Suppressor macrophage (primary cell): ENCODE measurements at places on chromosomes 1 and 21.

- DNase-seq, result no peak
Measured at GRCh38 chr1:86082183-86082582, 74.4 kb downstream of the COL24A1 start.

- DNase-seq, result no peak
Measured at GRCh38 chr1:204272505-204272904, 58.7 kb upstream of the GOLT1A start.

DNA sequence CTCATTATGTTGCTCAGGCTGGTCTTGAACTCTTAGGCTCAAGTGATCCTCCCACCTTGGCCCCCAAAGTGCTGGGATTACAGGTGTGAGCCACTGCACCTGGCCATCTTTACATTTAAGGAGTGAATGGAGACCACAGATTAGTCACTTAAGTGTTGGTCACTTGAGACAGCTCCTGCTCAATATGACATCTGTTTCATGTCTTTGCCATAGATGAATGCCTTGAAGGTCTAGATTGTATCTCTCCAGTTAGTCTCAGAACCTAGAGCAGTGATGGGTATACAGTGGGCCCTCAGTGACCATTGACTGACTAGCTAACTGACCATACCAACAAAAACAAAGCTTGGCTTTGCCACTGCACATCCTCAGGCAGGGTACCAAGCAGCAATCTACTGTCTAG, 15.3 kb downstream of the BCL9 start:
- DNase-seq, result no peak

- DNase-seq, result no peak
Measured at GRCh38 chr1:198201956-198202784, 45.4 kb downstream of the NEK7 start.

- peak; percentile 12 for DNase-seq
Measured at GRCh38 chr1:89429062-89429461, 65.2 kb downstream of the GBP6 start.

DNA sequence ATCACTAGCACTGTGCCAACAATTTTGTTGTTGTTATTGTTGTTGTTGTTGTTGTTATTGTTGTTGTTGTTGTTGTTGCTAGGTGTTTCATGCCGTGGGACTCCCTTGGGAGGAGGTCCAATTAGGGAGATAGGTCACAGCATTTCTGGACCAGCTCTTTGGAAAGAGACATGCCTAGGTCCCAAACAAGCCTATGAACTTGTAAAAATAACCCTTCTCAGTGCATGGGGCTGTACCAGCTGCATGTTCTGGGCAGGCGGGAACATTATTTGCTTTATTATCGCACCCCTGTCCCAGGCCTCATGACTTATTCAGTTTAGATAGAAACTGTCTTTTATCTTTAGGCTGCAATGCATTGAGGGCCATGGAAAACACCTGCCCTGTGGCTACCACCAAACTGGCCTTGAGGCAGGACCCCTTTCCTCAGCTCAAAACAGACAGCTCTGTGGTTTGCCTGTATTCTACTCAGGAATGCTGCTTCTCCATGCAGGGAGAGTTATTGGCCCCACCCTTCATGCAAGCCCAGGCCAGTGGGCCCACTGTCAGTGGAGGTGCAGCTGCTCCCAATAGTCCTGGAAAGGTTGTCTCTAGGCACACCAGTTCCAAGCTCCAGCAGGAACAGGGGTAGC, 386.5 kb upstream of the BRINP3 start:
- DNase-seq, result no peak

DNA sequence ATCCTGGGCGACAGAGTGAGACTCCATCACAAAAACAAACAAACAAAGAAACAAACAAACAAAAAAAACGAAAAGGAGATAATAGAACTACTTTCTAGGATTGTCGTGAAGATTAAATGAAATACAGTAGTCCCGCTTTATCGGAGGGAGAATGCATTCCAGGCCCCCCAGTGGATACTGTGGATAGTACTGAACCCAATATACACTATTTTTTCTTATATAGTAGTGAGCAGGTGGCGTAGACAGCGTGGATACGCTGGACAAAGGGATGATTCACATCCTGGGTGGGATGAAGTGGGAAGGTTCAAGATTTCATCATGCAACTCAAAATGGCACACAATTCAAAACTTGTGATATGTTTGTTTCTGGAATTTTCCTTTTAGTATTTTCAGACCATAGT, 8.0 kb downstream of the SLC35F3 start:
- DNase-seq, result no peak

DNA sequence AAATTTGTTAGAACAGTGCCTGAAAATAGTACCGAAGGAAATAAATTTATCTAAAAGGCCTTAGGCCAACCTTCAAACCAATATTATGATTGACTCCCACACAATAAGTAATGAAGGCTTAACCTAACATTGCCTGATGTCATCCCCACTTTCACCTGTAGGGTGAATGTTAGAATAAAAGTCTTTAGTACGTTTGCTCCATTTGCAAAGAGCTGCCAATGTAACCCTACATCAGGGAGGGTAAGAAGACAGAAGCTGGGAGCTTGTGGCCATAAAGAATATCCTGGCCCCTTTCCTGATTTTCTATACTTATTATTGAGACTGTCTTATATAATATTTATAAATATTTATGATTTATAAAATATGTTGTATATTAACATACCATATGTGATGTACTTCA, 661.8 kb upstream of the CXADR start:
- no peak for DNase-seq

DNA sequence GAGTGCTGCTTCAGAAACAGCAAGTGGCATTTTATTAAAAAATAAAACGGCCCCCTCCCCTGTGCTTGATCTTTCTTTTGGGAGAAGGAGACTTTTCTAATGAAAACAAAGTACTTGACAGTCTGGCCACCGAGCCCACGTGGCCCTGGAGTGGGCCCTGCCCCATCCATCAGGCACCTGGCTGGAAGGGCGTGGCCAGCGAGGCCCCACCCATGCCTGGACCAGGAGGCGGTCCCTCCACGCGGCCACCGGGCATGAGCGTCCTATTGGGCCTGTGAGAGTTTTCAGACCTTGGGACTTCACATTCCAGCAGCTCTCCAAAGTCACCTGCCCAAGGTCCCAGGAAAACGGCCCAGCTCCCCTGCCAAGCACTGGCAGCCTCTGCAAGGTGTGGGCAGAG, 144.7 kb downstream of the CASZ1 start:
- no peak for DNase-seq

GRCh38 chr1:209238356-209238755, 345.2 kb upstream of the CAMK1G start:
- DNase-seq, result no peak

GRCh38 chr1:57420981-57421785, 2.7 kb downstream of the DAB1 start:
- DNase-seq, result no peak

DNA sequence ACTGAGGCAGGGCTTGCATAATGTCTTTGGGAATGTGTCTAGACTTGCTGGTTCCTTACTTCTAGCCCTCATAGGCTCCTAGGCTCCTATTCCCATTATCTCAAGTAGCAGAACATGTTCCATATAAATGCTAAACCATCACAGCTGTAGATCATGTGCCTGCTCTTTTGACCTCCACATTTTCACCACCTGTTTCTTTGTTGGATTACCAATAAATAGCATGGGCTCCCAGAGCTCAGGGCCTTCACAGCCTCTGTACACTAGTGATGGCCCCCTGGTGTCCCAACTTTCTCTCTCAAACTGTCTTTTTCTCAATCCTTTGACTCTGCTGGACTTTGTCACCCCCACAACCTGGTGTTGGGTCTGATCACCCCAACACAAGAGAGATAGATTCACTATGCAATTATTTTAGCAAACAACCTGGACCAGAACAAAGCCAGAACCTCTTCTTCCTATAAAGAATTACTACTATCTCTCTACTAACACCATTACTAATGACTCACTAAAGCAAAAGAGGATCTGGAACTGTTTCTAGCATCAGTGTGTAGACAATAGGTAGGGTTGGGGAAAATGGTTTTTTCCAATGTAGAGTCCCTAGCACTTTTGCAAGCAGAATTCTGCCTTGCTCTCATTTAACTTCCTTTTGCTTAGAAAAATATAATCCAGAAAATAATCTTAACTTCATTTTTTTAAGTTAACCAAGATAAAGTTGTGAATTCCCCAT, 51.7 kb downstream of the WLS start:
- DNase-seq, result no peak

DNA sequence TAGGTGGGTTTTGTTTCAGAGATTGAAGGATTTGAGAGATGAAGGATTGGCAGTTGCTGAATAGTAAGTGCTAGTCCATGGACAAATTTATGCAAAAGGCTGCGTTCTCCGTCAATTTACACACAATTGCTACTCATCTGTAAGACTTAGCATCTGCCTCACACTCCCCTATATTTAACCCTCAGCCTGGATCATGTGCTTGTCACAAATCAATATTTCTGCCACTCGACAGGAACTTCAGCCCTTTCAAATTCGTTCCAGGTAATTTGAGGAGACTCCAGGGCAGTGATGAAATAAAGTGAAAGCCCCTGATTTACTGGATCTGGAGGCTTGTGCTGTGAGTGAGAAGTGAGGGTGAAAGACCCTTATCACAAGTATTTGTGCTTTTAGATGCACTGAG, 105.6 kb upstream of the UBE2U start:
- DNase-seq, result no peak

DNA sequence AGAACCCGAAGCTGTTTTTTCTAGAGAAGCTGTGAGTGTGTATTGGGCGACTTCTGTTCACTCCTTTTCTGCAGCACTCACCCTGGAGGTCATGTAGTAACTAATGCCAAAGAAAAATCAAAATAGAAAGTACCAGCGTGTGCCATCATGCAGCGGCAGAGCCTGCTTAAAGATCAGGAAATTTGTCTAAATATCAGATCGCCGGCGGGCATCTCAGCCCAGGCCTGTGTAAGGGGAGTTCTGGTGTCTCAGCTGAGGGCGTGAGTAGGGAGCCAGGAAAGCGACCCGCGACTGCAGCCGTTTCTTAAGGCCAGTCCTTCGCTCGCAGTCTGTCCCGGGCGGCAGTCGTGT, 768 bp downstream of the EDARADD start:
- DNase-seq, result no peak

DNA sequence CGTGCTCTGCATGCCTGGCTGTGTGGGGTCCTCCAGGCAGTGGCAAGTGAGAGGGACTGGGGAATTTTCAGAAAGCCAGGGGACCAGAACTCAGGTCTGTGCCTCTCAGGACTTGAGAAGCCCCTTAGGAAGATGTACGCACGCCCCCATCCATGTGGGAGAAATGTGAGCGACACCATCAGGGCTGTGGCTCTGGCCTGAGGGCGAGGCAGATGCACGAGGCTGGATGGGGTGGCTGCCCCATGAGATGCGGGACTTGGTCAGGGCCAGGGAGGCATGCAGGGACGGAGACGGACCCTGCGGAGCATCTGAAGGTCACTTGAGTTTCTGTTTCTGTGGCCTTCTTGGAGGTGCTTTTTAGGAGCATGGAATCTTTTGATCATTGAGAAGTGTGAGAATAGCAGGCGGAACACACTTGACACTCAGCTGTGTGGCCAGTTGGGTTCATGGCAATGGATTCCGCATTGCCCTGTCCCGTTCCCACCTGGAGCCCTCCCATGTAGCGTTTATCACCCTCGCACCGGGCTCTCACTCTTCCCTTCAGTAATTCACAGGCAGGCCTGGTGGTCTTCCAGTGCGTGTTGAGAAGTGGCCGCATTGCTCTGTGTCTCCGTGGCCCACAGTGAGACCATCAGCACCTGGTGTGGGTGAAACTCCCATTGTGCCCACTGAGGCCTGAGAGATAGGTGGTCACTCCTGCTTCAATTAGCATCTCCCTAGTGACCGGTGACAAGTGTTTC, 30.7 kb upstream of the ACTRT2 start:
- DNase-seq, result no peak

DNA sequence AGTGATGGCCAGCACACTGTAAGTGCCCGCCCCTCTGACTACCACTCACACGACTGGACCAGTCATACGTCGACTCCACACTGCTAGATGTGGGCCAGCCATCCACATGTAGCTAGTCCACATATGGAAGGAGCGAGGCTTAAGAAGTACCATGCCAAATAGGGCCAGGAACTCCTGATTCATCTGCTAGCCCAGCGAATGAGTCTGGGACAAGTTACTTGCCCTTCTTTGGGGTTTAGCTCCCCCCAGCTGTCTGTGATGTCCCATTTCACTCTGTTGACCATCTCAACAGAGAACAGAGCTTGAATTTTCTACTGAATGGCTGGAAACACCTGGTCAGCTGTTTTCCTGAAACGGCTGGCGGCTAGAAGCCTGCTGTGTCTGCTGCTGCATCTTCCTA, 5.8 kb downstream of the CSRP1 start:
- no peak for DNase-seq

GRCh38 chr1:228955691-228956090, 220.4 kb downstream of the RHOU start:
- DNase-seq, result peak; percentile 58

DNA sequence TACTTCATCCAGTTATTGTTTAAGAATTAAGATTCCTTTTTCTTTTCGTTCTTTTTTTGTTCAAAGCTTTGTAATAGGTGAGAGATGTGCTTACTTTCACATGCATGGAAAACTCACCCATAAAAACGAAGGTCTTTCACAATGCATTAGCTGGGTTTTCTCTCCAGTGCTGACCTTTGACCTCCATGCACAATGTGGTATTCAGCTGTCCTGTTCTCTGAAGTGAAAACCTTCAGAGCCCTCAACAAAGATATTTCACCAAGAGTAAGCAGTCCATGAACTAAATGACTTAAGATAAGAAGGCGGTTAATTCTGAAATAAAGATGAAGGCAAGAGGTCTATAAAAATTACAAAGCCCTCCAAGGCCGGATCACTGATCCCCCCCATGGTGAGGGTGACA, 77.1 kb upstream of the IPO9 start:
- DNase-seq, result no peak

DNA sequence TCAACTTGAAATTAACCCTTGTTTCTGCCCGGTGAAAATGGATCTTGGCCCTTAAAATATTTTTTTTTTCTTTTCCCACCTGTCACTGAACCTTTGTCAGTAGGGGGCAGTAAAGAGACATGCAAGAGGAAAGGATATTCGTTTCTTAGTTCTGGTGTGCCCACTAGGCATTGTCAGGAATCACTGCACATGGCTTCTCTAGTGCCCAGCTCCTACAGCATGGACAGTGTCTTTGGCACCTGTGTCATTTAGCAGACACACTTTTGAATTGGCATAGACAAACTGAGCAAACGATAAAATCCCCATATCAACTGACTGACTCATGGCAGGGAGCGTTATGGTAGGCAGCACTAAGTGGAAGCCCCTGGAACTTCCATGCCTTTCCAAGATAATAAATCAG, 1048.1 kb downstream of the BRINP3 start:
- peak; percentile 1 for DNase-seq

DNA sequence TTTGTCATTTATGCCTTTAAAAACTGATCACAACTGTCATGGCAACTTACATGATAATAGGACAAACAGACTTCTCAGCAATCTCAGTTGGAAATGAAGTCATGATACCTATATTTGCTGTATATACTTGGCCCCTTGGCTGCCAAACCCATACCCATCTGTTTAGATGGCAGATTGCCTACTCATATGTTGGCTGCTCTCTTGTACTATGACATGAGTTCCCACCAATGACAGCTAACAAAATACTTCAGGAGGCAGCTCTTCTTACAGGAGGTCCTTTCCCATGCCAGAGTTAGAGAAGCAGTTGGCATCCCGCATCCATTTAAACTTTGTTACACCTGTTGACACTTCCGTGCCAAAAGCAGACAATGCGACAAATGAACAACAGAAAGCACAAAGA, 603.1 kb upstream of the ADGRL2 start:
- DNase-seq, result no peak
